ENCODE measurements at places on chromosomes 13 and 19.

DNA sequence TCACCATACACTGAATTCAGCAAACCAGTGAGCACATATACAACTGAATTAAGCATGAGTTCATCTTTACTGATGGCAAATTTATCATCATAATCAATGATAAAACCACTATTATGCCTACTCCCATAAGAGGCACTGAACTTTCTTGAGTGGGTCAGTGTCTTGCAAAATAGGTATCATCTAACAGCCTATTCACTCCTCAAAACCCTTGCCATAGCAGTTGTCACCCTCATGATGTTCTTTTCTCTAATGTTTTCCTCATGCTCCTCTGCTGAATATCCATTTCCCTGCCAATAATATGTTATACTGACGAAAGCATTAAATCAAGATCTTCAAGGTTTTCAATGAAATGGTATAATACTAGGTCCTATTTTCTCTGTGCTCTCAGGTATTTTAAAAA lies 5.6 kb downstream of the ARGLU1 start:
- no peak for DNase-seq

- no peak for DNase-seq
Observed at GRCh38 chr19:50352242-50352641, 13.2 kb downstream of the NAPSA start.

DNA sequence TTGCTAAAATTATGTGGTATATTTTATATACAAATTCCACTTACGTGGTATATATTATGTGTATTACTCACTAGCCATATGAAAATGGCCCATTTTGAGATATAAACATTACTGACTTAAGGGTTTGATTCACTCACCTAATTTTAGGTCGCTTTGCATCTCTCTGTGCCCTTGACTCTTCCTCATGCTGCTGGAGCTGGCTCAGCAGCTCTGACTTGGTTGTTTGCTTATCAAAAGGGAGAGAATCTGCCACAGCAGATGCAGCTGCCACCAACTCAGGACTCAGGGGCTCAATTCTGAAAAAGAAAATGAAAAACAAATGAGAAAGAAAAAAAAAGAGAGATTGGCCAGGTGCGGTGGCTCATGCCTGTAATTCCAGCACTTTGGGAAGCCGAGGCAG lies 12.2 kb downstream of the MRPS31 start:
- no peak for DNase-seq

- DNase-seq: no peak
Observed at GRCh38 chr13:45101327-45102018, 18.8 kb upstream of the GTF2F2 start.

- DNase-seq: no peak
Observed at GRCh38 chr19:31387717-31388301, 38.6 kb upstream of the TSHZ3 start.

DNA sequence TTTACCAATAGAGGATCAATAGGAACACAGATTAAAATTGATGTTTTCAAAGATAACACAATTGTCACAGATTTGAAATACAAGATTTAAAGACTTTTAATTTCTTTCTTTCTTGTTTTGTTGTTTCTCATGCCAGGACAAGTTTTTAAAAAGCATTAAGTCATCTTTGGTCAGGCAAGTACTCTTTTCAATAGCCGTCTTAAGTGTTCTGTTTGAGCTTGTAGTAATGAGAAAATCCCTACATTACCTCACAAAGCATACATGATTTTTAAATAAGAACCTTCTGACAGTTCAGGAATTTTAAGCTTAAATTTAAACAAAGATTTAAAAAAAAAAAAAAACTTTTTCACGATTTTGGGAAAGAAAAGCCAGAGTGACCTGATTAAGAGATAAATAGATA lies 216.3 kb upstream of the PRR20A start:
- DNase-seq: no peak

GRCh38 chr19:9309974-9310446 lies 372 bp upstream of the ZNF699 start:
- no peak for DNase-seq

DNA sequence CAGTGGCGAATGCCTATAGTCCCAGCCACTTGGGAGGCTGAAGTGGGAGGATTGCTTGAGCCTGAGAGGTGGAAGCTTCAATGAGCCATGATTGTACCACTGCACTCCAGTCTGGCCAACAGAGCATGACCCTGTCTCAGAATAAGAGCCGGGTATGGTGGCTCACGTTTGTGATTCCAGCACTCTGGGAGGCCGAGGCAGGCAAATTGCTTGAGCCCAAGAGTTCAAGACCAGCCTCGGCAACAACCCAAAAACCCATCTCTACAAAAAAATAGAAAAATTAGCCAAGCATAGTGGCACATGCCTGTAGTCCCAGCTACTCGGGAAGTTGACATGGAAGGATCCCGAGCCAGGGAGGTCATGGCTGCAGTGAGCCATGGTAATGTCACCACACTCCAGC lies 5.3 kb upstream of the NECTIN2 start:
- DNase-seq: no peak

- no peak for DNase-seq
Observed at GRCh38 chr13:51576754-51577153, 7.5 kb upstream of the WDFY2 start.

GRCh38 chr13:102643656-102644055 lies 46.9 kb downstream of the TPP2 start:
- no peak for DNase-seq

- DNase-seq: no peak
Observed at GRCh38 chr13:46801858-46802257, 4.9 kb upstream of the ESD start.

DNA sequence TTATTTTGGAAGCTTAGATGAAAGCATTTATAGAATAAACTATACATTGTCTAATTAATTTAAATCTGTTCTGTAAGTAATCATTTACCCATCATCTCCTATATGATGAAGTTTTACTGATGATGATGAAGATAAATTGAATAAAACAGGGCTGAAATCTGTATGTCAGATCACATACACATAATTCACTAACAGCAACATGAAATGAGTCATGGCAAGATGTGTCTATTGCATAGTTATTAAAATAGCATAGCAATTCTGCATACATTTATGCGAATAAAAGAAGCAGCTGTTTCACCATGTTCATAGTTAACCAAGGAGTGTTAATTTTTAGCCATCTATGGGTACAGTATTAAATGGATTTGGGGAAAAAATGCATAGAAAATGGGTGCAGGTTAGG lies 424.9 kb downstream of the LIG4 start:
- no peak for DNase-seq

GRCh38 chr19:55382013-55382412 lies 2.1 kb downstream of the TMEM238 start:
- DNase-seq: no peak

GRCh38 chr13:113989585-113990300 lies 15.9 kb upstream of the C13orf46 start:
- DNase-seq: no peak

DNA sequence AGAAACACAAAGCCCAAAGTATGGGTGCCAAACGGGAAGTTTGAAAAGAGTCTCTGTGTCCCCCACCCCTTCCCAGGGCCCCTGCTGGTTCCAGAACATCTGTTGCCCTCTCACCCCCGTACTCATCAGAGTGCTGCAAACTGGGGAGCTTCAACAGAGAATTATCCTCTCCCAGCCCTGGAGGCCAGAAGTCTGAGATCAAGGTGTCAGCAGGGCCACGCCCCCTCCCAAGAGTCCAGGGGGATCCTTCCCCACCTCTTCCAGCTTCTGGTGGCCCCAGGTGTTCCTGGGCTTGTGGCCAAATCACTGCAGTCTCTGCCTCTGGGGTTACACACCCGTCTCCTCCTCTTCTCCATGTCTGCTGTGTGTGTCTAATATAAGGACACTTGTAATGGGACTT lies 183.4 kb downstream of the PTPRS start:
- DNase-seq: no peak

GRCh38 chr19:14337510-14337909 lies 43.7 kb upstream of the ADGRE5 start:
- no peak for DNase-seq

- DNase-seq: no peak
Observed at GRCh38 chr19:46392252-46392801, 21.0 kb downstream of the CCDC8 start.

GRCh38 chr13:41694545-41695301 lies 237.4 kb downstream of the RGCC start:
- DNase-seq: peak; percentile 18

DNA sequence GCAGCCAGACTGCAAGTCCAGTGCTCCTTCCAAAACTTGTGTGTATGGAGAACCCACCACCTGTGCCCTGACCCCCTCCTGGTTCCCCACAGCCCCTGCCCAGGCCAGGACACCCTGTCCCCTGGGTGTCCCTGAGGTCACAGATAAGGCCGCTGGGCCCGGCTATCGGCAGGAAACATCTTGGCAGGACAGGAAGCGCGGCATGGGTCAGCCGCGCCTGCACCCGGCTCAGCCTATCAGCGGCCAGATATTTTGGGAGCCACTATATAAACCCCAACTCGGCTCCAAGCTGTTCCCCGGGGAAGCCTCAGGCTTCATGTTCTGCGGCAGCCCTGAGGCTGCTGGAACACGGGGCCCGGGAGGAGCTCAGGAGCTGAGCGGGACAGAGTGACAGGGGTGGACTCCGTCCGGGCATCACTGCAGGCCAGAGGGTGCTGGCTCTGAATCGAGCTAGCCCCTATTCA lies 60.8 kb downstream of the AP1M1 start:
- DNase-seq: no peak

DNA sequence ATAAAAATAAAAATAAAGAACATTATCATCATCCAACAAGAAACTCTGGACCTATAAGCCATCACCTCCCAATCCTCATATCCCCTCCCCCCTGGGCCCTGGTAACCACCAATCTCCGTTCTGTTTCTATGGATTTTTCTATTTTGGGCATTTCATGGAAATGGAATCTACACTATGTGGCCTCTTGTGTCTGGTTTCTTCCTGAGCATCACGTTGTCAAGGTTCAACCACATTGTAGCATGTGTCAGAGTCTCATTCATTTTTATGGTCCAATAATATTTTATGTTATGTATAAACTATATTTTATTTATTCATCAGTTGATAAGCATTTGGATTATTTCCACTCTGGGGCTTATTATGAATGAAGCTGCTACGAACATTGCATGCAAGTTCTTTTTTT lies 26.9 kb downstream of the SULT2B1 start:
- no peak for DNase-seq

- no peak for DNase-seq
Observed at GRCh38 chr13:63337921-63338320, 1922.3 kb upstream of the PCDH20 start.

DNA sequence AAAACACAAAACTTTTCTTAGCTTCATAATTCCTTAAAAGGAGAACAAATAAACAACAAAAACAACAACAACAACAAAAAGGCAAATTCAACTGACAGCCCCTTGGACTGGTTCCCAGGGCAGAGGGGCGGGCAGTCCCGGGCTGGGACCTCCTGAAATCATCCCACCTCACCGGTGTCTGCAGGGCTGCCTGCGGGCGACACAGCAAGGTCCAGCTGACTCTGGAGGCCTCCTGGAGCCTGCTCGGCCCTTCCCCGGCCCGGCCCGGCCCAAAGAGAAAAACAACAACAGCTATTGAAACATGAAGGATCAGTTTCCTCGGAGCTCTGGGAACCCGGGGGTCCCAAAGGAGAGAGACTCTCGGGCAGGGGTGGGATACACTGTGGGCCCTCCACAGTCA lies 5.0 kb upstream of the ISYNA1 start:
- no peak for DNase-seq

DNA sequence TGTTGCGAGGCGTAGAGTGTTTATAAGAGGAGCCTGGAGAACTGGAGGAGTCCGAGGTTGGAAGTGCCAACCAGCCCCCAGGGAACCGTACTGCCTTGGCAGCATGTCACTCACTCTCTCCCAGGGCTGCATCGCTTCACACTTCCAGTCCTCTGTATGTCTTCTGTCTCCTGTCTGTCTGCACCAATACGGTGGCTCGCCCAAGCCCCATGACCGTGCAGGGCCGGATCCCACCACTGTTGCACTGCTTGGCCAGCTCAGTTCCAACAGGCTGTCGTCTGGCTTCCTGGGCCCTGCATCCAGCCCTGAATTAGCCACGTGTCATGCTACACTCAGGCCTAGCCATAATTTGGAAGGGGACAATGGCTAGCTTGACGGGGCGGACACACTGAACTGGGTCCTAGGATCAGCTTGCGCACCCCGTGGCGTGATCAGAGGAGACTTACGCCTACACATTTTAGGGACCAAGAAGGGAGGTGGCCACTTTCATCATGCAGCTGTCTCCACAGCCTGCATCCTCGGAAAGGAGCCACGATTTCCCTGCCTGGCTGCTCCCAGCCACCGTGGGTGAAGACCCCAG lies 147.1 kb downstream of the URI1 start:
- no peak for DNase-seq

GRCh38 chr19:18415178-18415867 lies 3.9 kb upstream of the SSBP4 start:
- DNase-seq: no peak

- DNase-seq: no peak
Observed at GRCh38 chr13:100773429-100773828, 98.8 kb upstream of the TMTC4 start.

- peak; percentile 91 for DNase-seq
Observed at GRCh38 chr19:10292206-10292788, 2.5 kb downstream of the ICAM5 start.

DNA sequence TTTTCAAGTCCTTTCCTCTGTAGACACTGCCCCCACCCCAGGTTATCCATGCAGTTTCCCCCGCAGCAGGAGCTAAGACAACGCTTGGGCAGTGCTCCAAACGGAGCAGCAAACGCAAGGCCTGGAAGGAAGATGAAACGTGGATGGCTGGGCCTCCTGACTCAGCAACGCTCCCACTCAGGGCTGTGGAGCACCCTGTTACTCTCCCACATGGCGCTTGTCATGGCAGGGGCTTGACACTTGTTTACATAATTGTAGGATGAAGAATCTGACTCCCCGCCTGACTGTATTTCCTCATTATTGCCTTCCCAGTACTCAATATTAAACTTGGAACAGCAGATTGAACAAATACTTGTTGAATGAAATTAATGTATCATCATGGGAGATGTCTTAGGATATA lies 799 bp upstream of the C1QTNF9B start:
- no peak for DNase-seq

DNA sequence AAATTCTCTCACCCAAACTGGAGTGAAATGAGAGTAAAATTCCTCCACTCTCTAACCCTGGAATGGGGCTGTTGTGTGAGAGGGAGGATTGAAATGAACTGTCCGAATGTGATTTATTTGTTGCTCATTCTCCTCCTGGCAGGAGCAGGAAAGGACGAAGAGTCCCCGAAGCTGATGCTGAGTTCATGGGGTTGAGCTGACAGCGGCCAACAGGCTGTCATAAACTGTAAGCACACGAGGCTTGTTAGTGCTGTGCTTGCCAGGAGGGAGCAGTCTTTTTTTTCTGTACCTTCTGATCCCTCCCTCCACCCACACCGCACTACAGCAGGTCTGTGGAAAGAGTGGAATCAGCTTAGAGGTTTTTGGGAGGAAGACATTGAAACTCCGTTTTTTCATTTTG lies 33.1 kb upstream of the ZNF331 start:
- no peak for DNase-seq

- no peak for DNase-seq
Observed at GRCh38 chr13:27504128-27504867, 53.9 kb upstream of the MTIF3 start.

Data from GM10248 (cell line).